Cardiac ventricle fibroblast (primary cell): ENCODE measurements at places on chromosomes 1 and 21. TPM values are rescaled to one million over a fixed set of nuclear protein-coding genes. Genes with fewer than 3 reads are reported as not detected.

The CHIA gene
- total RNA-seq = not detected in 2 replicates

The PWP2 gene
- 0.75 and 2.0 TPM in 2 replicates for total RNA-seq

The CDA gene
- not detected in 2 replicates for total RNA-seq

The PROX1 gene
- total RNA-seq = 1.00 and 1.4 TPM in 2 replicates

The EFNA1 gene
- 9.2 and 14.2 TPM in 2 replicates for total RNA-seq

The OR2T33 gene
- total RNA-seq = not detected in 2 replicates

The ADAM30 gene
- total RNA-seq = not detected in 2 replicates

The PLXNA2 gene
- 5.1 and 6.0 TPM in 2 replicates for total RNA-seq

The MYOG gene
- not detected in 2 replicates for total RNA-seq

The LGR6 gene
- total RNA-seq = not detected in 2 replicates

The LRRC38 gene
- total RNA-seq = not detected in 2 replicates

The ZNF683 gene
- total RNA-seq = not detected in 2 replicates

The MUL1 gene
- total RNA-seq = 22.4 and 23.5 TPM in 2 replicates

The OR2L8 gene
- total RNA-seq = not detected in 2 replicates

The RNF186 gene
- not detected in 2 replicates for total RNA-seq

The RHD gene
- not detected in 2 replicates for total RNA-seq

The NUF2 gene
- total RNA-seq = 0.64 and 0.69 TPM in 2 replicates

The L1TD1 gene
- not detected in 2 replicates for total RNA-seq

The MYOM3 gene
- total RNA-seq = not detected in 2 replicates

The ZNF593OS gene
- total RNA-seq = not detected in 2 replicates

The FAM72B gene
- 0.10 and 0.12 TPM in 2 replicates for total RNA-seq
